CD14-positive monocyte (primary cell): ENCODE measurements at places on chromosomes 13 and 19. TPM values are rescaled to one million over a fixed set of nuclear protein-coding genes. Genes with fewer than 3 reads are reported as not detected.

PTH2 gene
- polyA plus RNA-seq, result not detected

MIA gene
- polyA plus RNA-seq, result 0.47 TPM in 1 of 2 replicates, not detected in the other

SLITRK1 gene
- polyA plus RNA-seq, result not detected in 2 replicates

SLAIN1 gene
- polyA plus RNA-seq, result 0.75 TPM

GRIK5 gene
- 0.23 and 0.28 TPM in 2 replicates for polyA plus RNA-seq

CYP4F2 gene
- polyA plus RNA-seq, result not detected

HSPB6 gene
- not detected in 2 replicates for polyA plus RNA-seq

DCT gene
- polyA plus RNA-seq, result not detected

RAB8A gene
- polyA plus RNA-seq, result 109 TPM

NUDT15 gene
- 13.3 TPM for polyA plus RNA-seq

CABP5 gene
- 0.17 TPM for polyA plus RNA-seq
